GOT3 (cell line): ENCODE measurements at places on chromosomes 7 and 10.

GRCh38 chr7:90061077-90061476 lies 93.2 kb upstream of the STEAP1 start:
- DNase-seq: no peak

- no peak for DNase-seq
Measured at GRCh38 chr7:32865448-32866030, 26.0 kb downstream of the KBTBD2 start.

- DNase-seq: no peak
Measured at GRCh38 chr7:21771266-21771665, 174.4 kb downstream of the CDCA7L start.

GRCh38 chr7:128352636-128353035 lies 8.9 kb downstream of the PRRT4 start:
- no peak for DNase-seq

DNA sequence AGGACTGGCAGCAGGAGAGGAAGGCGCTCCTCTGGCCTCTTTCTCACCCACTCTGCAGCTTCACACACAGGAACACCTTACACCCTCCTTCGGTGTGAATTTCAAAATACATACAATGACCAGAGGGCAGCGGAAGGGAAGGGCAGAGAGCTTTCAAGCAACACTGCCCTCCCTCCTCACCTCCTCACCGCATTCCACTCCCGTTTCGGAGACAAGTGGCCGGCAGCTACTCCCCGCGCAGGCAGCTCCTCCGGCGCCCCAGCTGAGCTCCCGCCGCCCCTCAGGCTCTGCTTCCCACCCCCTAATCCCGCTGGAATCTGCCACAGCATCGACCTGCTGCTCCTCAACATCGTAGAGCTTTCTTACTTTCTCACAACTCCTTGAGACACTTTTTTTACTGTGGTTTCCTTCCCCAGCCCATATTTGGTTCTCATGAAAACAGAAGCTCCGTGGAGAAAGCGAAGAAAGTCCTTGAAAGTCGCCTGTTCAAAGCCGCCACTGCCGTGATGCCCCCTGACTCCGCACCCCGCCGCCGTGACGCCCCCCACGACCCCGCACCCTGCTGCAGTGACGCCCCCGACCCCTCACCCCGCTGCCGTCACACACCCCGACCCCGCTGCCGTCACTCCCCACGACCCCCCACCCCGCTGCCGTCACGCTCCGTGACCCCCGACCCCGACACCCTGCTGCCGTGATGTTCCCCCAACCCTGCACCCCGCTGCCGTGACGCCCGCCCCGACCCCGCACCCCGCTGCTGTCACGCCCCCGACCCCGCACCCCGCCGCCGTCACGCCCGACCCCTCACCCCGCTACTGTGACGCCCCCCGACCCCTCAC lies 14.6 kb upstream of the GPER1 start:
- DNase-seq: no peak

GRCh38 chr7:31410265-31410664 lies 69.7 kb upstream of the NEUROD6 start:
- DNase-seq: no peak

DNA sequence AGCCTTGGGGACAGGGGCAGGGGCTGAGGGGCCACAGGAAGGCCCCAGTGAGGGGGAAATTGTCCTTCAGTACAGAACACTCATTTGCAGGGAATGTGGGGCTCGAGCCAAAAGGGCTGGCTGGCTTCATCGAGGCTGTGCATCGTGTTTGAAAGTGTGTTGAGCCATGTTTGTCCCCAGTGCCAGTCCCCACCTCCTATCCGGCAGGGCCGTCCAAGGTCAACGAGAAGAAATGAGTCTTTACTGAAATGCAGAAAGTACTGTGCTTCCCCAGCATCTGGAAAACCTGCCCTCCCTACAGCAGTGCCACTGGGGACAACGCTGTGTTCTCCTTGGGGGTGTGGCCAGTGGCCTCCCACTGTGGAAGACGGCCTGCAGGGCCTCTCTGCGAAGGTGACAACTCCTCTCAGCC lies 214.1 kb downstream of the KLF6 start:
- no peak for DNase-seq

DNA sequence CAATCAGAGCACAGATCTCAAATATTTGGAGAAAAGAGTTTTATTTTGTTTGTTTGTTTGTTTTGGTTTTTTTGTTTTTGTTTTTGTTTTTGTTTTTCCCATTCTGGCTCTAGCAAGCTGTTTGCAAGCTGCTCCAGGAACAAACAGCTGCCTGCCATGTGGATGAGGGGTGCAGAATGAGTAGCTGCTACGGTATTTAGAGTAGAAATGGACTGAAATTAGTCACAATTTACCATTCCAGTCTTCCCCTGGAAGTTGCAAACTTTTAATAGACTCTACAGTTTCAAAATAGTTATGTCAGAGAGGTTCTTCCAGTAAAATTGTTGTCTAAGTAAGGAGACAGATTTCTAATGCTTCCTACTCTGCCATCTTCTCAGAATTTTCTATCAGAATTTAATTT lies 27.1 kb upstream of the TAS2R16 start:
- no peak for DNase-seq

GRCh38 chr10:52011118-52011517 lies 303.0 kb upstream of the DKK1 start:
- DNase-seq: no peak

- DNase-seq: no peak
Measured at GRCh38 chr7:55515569-55516279, 56.6 kb downstream of the VOPP1 start.

DNA sequence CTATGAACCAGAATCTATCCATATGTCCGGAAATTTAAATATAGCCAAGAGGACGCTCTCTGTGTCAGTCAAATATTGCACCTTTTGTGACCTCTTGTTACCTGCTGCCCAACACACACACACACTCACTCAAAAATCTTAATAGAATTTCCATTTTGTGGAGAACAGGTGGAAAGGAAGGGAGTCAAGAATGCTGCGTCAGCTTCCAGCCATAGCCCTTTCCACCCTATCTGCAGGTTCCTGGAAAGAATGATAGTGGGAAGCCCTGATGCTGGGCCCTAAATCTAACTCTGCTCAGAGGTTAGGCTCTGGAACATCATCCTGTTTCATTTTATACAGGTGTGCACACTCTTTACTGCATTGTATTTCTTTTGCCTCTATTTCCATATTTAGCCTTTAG lies 9.6 kb upstream of the GPNMB start:
- DNase-seq: no peak

- no peak for DNase-seq
Measured at GRCh38 chr7:35991511-35992232, 161.4 kb upstream of the EEPD1 start.

DNA sequence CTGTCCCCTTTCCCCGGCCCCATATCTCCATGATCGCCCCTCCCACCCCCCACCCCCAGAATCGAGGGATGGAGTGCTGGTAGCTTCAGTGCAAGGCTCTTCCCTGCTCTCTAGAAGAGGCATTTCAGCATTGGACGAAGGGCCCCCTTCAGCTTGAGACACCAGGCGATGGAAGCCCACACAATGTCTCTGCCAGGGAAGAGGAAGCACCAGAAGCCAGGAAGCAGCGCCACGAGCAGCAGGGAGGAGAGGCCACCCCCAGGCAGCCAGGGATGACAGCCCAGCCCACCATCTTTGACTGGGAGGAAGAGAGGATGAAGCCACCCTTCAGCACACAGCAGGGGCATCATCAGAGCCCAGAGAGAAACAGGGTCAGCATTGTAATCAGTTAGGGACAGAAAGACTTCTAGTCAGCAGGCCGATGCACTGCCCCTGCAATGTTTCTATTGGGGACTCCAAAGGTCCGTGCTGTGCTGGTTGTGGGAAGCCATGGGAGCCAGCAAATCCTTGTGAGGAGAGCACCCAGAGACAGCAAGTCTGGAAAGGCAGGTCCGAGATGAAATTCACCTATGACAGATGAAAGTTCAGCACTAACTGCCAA lies 15.7 kb downstream of the TMEM72 start:
- no peak for DNase-seq

DNA sequence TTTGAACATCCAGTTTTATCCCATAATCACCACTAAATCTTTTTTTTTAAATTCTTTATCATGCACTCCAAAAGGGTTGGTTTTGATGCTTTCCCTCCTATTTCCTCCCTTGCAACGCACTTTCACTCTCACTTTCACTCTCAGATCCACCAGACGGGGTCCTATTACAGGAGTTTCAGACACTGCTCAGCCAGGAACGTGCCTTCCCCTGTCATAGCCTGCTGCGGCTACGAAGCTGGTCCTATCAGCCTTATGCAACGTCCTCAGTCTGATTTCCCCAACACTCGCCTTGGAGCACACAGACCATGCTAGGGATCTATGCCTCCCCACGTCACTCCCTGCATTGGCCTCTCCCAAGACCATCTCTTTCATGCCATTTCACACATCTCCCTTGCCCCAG lies 23.4 kb downstream of the ZPBP start:
- no peak for DNase-seq

GRCh38 chr10:44125879-44126278 lies 259.0 kb downstream of the CXCL12 start:
- no peak for DNase-seq

- DNase-seq: no peak
Measured at GRCh38 chr10:7117806-7118674, 292.8 kb downstream of the SFMBT2 start.

GRCh38 chr10:130463876-130464364 lies 327.7 kb downstream of the GLRX3 start:
- DNase-seq: no peak

DNA sequence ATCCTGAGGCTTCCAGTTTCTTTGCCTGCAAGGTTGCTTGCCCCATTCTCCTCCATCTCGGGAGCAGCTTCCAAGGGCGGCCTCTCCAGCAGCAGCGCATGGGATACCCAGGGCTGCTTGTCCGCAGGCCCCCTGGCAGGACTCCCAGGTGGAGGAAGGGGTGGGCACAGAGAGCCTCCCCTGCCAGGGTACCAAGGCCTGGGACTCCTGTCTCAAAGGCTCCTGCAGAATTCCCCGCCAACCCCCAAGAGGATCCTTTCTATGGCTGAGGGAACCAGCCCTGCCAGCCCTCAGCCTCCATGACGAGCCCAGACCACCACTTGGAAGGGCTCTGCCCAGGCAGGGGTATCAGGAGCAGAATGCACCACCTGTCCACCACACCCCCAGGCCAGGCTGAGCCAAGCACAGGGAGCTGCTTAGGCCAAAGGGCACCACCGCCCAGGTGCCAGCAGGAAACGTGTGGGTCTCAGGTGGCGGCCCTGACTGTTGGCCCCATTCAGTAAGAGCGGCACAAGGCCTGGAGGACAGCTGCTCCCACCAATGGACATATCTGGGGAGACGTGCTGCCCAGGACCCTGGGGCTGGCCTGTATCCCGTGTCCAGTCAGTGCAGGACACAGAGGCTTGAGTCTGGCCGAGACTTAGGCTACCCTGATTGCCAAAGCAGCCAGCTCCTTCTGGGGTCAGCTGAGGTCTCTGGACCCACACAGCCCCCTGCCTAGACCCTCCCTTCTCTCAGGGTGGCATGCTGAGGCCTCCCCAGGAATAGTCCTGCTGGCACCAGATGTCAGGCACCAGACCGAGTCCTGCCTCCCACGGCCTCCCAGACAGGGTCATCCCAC lies 33.8 kb upstream of the INPP5A start:
- DNase-seq: no peak

- no peak for DNase-seq
Measured at GRCh38 chr7:13988731-13989125, 738 bp downstream of the ETV1 start.

DNA sequence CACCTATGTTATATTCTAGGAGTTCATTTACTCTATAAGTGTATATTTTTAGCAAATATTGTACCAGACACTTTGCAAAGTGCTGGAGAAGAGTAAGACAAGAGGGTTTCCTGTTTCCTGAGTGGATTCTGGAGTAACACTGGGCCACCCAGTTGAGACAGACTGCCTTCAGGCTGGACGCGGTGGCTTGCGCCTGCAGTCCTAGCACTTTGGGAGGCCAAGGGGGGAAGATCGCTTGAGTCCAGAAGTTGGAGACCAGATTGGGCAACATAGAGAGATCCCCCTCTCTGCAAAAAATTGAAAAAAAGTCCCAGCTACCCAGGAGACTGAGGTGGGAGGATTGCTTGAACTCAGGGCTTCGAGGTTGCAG lies 772 bp upstream of the ZSCAN25 start:
- DNase-seq: no peak

DNA sequence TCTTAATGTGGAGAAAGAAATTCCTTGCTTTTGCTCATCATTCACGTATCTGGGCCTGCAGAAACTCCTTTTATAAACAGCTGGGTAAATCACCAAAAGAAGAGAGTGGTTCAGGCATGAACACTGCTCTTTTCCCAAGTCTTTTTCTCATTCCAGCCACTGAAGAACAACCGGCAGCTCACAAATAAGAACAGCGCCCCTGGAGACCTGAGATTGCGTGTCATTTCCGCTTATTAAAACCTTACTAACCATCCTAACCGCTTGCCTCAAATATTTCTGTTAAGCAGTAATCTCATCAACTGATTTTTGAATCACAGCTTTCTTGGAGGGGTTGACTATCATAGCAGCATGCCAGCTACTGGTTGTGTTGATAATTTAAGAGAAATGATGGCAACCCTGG lies 213.0 kb upstream of the PLXNA4 start:
- no peak for DNase-seq

DNA sequence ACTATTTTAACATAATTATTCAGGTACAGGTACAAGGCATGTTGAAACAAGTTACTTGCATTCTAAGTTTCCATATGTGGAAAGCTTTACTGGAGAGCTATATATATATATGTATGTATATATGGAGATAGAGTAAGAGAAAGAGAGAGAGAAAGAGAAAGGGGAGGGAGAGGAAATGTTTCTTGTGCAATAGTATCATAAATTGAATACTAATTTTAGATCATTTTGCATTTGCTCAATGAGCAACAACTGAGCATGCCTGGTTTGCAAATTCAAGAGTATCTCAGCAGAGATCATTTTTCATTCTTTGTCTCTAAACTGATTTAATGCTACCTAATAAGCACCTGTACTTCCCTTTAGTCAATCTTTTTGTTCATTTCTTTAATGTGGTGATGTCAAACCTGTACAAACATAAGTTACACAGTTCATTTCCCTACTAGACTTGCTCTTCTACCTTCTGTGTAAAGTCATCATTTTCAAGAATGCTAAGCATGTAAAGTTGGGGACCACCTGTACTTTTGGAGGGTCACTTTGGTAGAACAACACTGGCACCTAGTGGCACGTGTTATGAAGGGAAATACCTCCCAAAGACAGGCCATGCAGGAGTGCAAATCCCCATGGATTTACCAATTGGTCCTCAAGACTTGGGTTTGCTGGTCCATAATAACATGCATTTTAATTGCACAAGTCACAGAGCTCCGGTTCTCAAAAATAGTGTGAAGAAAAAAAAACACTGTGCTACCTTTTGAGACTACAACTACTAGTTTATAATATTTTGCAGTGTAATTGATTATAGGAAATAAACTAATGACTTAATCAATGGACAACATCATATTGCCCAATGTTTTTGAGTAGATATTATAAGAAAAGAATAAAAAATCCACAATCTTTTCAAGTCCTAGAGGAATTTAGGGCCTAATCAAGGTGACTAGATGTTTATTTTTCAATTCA lies 431.2 kb upstream of the IGFBP3 start:
- no peak for DNase-seq

- no peak for DNase-seq
Measured at GRCh38 chr7:130187360-130187759, 17.8 kb downstream of the TMEM209 start.
